ENCODE measurements at places on chromosomes 5 and 9. TPM values are rescaled to one million over a fixed set of nuclear protein-coding genes. Genes with fewer than 3 reads are reported as not detected.

TMEM215 gene
- total RNA-seq: 0.06 TPM

DRD1 gene
- total RNA-seq: 0.06 TPM

GRCh38 chr9:93091453-93092081 is 4.5 kb upstream of the CARD19 start:
- no peak for DNase-seq

PRRX2 gene
- 2.2 TPM for total RNA-seq

DNA sequence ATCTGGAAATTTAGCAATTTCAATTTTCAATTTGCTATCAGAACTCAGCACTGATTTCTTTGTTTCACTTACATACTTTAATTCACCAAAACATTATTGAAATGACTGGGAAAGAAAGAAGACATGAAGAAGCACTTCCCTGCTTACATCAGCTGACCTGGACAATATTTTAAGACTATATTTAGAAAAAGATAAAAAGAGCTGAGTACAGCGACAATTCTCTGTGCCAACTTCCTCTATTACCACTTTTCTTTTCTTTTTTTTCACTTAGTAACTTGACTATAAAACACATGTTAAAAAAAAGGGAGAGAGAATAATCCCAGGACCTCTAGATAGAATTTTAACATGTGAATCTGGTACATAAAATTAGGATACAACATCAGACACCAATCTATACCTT is 35.6 kb downstream of the MEF2C start:
- DNase-seq: no peak

FCN2 gene
- not detected for total RNA-seq

- no peak for DNase-seq
Observed at GRCh38 chr5:64634997-64635686, 55.2 kb upstream of the SHISAL2B start.

PCDHA9 gene
- 0.06 TPM for total RNA-seq

KCTD16 gene
- total RNA-seq: under 0.01 TPM

DNA sequence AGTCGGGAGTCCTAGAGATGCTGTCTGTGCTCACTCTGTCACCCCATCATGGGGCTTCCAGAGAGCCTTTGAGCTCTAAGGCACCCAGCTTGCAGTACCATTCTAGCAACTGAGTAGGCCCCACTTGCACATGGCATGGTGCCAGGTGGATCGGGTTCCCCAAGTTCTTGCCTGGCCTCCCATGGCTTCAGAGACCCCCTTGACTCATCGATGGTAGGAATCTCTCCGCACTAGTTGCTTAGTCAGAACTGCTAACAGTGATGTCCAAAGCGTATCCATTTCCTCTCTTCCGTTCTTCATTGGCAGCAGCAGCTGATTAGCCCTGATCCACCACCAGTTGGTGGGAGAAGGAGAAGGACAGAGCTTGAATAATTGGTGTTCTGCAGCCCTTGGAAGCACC is 70.3 kb upstream of the RARS1 start:
- DNase-seq: no peak

PDE6A gene
- not detected for total RNA-seq

GRCh38 chr9:95750725-95751519 is 124.6 kb upstream of the ERCC6L2 start:
- DNase-seq: no peak

MEIKIN gene
- total RNA-seq: not detected

ENTREP1 gene
- 20.7 TPM for total RNA-seq

- DNase-seq: no peak
Observed at GRCh38 chr9:95385521-95385920, 68.0 kb upstream of the FANCC start.

GRCh38 chr5:139634028-139634325 is 14.2 kb upstream of the CXXC5 start:
- DNase-seq: no peak

LHX3 gene
- not detected for total RNA-seq

DNA sequence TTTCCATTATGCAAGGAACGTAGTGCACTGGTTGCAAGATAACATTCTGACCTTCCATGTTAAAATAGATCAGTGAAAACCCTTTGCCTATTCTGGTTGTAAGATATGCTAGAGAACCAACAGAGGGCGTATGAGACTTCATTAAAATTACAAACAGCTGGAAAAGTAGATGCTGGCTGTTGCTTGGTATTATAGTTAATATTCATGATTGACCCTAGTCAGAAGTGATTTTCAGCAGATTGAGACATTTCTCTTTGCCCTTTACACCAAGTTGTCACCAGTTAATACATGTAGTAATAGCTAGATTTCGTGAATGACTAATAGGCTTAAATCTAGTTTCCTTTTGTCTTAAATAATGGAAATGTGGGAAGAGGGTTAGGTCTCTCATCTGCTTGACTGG is 13.8 kb upstream of the FGF18 start:
- DNase-seq: no peak

- DNase-seq: no peak
Observed at GRCh38 chr5:112799661-112800060, 61.4 kb upstream of the SRP19 start.

TDRD7 gene
- 15.4 TPM for total RNA-seq

DNA sequence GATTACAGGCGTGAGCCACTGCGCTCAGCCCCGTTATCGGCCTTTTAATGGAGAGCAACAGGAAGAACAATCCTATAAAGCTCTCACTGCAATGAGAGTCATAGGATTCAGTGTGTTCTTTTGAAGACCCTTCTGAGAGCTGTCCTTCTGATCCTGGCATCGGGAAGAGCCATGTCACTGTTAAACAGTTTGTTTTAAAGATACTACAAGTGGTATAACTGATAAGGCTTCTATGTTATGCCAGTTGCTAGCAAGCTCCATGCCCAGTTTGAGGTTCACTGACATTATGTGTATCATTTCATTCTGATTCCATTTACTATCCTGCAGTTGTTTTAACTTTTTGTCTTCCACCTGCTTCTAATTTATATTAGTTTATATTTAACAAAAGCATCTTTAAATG is 55.8 kb downstream of the GNAQ start:
- DNase-seq: no peak

GRCh38 chr5:1363581-1363980 is 18.7 kb upstream of the CLPTM1L start:
- DNase-seq: no peak

SCGB3A2 gene
- not detected for total RNA-seq

- DNase-seq: no peak
Observed at GRCh38 chr9:5813824-5814223, 19.1 kb downstream of the ERMP1 start.

DNA sequence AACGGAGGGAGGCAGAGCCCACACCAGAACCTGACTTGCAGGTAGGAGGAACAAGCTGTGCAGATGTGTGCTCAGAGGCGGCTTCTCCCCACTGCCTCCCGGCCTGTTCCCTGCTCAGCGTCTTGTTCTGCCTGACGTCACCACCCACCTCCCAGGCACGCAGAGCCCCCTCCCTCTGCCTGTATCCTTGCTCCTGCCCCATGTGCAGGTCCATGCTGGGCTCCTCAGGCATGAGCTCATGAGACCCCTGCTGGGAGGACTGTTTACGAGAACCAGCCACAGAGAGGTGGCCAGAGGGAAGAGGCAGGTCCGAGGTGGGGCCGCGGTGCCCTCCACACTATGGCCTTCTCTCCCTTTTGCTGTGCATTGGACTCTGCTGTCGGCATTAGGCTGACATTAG is 45.5 kb downstream of the SLC6A3 start:
- no peak for DNase-seq

DNA sequence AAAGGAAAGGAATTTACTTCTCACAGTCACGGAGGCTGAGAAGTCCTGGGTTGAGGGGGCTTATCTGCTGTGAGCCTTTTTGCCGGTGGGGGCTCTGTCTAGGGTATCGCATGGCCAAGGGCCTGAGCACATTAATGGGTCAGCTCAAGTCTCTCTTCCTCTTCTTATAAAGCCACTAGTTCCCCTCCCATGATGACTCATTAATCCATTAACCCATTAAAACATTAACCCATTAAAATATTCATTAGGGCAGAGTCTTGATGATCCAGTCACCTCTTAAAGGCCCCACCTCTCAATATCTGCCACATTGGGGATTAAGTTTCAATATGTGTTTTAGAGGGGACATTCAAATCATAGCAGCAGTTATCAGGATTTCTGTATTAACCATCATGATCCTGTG is 406.3 kb downstream of the SPOCK1 start:
- no peak for DNase-seq

DNA sequence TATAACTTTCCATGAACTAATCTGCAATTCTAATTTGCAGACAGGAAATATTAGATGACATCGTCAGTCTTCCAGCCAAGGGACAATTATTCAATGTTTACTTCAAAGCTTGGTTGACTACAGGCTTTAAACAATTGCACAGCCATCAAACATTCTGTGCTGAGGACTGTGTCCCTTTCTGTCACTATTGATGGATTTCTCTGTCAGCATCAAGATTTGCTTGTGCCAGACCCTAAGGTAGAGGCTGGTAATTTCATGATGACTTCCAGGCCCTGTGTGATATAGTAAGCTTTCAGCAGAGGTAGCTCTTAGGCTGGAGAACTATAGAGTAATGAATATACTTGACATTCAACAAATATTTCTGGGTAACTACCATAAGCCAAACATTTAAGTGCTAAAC is 229.3 kb upstream of the ACTBL2 start:
- DNase-seq: no peak

GRCh38 chr5:126360467-126360866 is 62.7 kb upstream of the GRAMD2B start:
- DNase-seq: no peak

BHMT gene
- total RNA-seq: 4.5 TPM

DNA sequence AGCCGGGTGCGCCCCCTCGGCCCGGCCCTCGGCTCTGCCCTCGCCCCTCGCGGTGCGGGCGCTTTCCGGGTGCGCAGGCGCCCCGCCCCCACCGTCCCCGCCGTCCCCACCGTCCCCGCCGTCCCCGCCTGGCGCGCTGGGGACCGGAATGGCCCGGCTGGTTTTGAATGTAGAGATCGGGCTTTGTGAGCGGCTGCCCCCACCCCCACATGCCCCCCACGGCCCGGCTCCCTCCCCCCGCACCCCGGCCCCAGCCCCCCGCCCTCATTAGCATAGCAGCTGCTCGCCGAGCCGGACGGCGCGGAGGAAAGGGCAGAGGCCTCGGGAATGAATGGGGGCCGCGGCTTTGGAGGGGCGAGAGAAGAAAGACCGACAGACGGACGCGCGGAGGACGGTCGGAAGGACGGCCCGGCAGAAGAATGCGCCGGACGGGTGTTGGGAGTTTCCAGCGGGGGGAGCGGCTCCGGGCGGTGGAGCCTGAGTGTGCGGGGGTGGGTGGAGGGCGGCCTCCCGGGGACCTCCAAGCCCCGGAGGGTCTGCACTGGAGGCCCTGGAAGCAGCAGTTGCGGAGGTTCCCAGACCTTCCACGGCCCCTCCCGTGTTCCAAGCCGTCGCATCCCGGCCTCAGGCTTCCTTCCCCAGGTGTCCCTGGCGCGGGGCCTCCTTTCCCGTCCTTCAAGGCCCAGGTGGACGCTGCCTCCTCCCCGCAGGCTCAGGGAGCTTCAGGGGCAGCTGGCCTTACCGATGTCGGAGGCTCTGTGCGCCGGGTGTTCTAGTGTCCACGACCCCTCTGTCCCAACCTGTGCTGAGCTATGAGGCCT is 6.0 kb downstream of the NRARP start:
- no peak for DNase-seq

PDE4D gene
- total RNA-seq: 39.2 TPM

PCDHB10 gene
- total RNA-seq: 5.3 TPM

GRCh38 chr5:59837071-59837470 is 56.5 kb downstream of the PDE4D start:
- no peak for DNase-seq

KIF24 gene
- total RNA-seq: 0.66 TPM

- DNase-seq: no peak
Observed at GRCh38 chr5:88881571-88881971, 1.4 kb downstream of the MEF2C start.

DNA sequence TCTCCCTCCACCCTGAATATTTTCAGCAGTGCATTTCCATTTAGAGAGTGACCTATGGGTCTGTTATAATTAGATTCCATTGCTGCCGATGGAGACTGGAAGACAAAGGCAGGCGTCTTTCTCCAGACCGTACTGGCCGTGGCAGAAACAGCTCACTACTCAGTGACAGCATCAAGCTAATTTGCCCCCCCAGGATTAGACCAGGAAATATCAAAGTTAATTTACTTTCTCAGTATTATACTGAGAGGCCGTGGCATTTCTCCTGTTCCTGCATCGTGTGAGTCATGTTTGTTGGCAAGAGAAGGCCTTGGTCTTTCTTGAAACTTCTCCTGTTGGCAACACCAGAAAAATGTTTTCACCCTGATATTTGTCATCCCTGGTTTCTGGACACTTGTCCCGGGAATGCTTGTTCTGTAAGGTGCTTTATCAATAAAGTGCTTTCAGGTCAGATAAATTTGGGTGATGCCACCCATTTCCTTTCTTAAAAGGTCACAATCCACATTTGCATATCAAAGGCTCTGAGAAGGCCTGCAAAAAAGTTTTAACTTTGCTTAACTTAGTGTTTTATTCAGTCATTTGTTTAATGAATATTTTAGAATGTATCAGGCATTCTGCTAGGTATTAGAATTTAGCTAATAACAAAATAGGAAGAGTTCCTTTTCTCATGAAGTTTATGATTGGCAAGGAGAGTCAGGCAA is 28.4 kb downstream of the SV2C start:
- no peak for DNase-seq

- DNase-seq: no peak
Observed at GRCh38 chr5:2012885-2013284, 130.2 kb upstream of the IRX4 start.

SET gene
- total RNA-seq: 239 TPM

SPAG8 gene
- total RNA-seq: 2.0 TPM

GRCh38 chr9:126002476-126003350 is 255.5 kb downstream of the PBX3 start:
- DNase-seq: no peak

GRCh38 chr9:94650949-94651348 is 11.6 kb upstream of the FBP1 start:
- DNase-seq: no peak

DNA sequence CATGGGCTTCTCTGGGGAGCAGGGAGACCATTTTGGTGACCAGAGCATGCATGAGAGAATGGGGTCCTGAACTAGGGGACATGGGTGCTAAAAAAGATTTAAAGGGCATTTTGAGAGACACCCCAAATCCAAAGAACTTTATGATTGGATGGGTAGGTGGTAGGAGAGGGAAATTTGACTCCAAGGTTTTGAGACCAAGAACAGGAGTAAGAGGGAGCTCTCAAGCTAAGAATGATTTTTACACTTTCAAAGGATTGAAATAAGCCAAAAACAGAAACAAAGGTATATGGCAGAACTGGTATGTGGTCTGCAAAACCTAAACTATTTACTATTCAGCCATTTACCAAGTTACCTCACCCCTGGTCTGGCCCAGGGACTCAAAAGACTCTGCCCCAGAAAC is 318.2 kb upstream of the CLINT1 start:
- DNase-seq: no peak

GRCh38 chr9:123550012-123550411 is 194.0 kb downstream of the CRB2 start:
- DNase-seq: peak; percentile 39

GRCh38 chr5:158569534-158569933 is 530.2 kb downstream of the EBF1 start:
- peak; percentile 39 for DNase-seq

DNA sequence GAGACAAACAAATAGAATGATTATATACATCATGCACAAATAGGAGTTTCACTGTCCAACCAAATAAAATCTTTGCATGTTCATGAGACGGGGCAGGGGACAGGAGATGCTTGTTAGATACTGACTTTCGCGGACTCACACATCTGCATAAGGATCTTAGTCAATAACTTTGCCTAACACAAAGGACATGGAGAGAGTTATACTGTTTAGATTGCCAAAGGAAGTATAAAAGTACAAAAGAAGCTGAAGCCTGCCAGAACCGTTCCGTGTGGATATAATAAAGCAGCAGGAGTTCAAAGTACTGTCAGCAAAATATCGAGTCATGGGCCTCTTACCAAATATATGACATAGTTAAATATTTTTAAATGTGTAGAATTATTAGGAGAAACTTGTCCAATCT is 1148.4 kb downstream of the EFNA5 start:
- DNase-seq: no peak

All from esophagus muscularis mucosa (tissue), 4 donors.